ENCODE measurements at places on chromosomes 11 and 22.

DNA sequence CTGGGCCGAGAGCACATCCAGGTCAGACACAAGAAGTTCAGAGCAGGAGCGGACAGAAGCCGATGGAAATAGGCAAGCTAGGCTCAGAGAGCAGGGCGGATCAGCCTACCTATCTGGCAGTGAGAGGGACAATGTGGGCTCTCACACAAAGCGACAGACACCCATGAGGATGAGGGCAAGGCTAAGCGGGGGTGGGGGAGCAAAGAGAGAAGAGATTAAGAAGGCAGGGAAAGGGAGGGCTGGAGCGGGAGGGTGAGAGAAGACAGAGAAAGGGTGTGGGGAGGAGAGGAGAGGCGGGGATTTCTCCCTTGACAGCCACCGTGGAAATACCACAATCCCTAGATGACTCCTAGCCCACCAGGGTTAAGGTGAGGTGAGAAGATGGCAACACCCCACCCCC lies 57.9 kb downstream of the BUD13 start:
- no peak for DNase-seq

DNA sequence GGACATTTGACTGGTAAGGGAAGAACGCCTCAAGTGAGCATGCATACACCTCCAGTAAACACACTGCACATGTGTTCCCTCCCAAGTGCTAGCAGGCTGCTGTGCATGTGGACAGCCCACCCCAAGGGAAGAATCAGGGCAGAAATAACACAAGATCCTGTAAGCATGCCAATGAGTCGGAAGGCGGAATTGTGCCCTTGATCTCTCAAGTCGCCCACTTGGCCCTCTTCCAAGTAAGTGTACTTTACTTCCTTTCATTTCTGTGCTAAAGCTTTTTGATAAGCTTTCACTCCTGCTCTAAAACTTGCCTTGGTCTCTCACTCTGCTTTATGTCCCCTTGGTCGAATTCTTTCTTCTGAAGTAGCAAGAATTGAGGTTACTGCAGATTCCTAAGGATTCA lies 139.6 kb downstream of the TRPC6 start:
- DNase-seq = no peak

DNA sequence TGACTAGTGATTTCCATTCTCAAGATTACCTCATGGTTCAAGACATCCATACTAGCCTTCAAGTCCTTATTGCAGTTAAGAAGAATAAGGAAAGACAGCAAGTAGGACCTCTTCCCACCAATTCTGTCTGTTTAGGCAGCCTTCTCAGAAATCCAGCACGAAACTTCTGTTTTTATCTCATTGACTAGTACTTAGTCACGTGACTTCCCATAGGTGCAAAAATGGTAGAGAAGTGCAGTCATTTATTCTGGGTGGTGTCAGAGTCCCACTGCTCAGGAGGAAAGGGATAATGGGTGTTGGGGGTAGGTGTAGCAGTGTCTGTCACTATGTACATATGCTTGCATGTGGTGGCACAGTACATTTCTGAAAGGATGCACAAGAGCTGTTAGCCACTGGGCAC lies 57.7 kb upstream of the SORL1-AS1 start:
- DNase-seq = no peak

DNA sequence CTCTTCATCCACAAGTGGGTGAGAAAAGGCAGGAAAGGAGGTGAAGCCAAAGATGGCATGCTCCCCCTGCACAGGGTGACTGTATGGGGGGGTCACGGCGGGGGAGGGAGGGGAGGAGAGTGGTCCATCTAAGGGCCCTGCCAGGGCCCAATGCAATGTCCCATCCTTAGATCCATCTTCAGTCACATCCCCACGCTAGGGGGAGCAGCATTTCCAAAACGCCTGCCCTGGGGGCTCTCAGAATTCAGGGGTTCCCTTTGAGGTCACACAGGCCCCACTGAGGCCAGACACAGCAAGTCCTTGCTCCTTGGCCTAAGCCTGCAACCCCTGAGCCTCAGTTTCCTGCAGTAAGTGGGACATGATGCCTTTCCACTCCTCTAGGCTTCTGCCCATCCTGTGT lies 52.4 kb downstream of the RTN4R start:
- DNase-seq = no peak

GRCh38 chr11:8068605-8069221 lies 12.3 kb upstream of the TUB start:
- no peak for DNase-seq

- DNase-seq = no peak
Measured at GRCh38 chr22:33248948-33249347, 190.8 kb upstream of the SYN3 start.

DNA sequence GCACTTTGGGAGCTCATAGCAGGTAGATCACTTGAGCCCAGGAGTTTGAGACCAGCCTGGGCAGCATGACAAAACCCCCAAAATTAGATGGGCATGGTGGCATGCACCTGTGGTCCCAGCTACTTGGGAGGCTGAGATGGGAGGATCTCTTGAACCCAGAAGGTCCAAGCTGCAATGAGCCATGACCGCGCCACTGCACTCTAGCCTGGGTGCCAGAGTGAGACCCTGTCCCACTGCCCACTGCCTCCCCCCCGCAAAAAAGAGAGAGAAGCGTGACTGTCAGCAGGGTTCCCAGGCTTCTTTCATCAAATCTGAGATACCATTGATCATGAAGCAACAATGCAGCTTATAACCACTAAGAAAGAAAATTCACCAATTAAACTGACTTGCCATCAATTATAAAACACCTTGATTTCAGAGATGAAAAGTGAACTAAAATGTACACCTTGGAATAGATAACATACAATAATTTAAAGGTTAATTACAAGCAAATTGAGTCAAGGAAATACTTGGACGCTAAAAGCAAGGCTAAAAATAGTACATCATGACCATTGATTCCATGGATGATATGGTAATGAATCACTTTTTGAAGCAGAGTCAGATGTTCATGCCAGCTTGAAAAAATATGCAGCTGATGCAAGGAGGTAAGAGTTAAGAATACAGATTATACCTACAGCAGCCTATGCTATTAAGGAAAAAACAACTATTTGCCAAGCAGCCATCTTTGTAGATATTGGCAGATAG lies 90.8 kb upstream of the ALKBH3 start:
- no peak for DNase-seq

DNA sequence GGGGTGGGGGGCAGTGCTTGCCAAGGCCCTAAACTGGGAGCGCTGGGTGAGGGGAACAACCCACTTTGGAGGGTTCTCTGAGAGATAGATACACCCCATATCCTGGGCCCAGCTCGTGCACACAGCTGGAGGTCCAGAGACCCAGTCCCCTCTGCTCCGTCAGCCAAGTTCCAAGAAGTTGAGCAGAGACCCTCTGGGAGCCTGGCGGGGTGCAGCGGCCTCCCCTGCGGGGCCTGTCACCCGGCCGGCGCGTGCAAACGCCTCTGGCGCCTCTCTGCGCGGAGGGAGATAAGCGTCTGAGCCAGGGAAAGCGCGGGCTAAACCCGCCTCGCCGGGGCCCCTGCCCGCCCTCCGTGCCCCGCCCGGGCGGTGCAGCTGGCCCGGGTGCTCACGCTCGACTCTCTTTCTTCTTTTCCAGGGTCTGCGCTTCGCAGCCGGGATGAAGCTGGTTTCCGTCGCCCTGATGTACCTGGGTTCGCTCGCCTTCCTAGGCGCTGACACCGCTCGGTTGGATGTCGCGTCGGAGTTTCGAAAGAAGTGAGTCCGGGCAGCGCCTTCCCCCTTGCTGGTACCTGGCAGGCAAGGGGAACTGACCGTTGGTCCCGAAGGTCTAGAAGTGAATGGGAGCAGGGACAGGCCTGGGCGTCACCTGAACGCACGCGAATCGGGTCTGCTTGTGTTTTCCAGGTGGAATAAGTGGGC lies 540 bp downstream of the ADM start:
- peak; percentile 83 for DNase-seq

- no peak for DNase-seq
Measured at GRCh38 chr11:102546427-102546826, 15.9 kb upstream of the MMP7 start.

- DNase-seq = no peak
Measured at GRCh38 chr22:32255726-32256125, 579 bp upstream of the SLC5A4 start.

- DNase-seq = no peak
Measured at GRCh38 chr22:25878933-25879332, 136.9 kb downstream of the MYO18B start.

GRCh38 chr22:47090591-47091245 lies 328.3 kb downstream of the TBC1D22A start:
- no peak for DNase-seq

DNA sequence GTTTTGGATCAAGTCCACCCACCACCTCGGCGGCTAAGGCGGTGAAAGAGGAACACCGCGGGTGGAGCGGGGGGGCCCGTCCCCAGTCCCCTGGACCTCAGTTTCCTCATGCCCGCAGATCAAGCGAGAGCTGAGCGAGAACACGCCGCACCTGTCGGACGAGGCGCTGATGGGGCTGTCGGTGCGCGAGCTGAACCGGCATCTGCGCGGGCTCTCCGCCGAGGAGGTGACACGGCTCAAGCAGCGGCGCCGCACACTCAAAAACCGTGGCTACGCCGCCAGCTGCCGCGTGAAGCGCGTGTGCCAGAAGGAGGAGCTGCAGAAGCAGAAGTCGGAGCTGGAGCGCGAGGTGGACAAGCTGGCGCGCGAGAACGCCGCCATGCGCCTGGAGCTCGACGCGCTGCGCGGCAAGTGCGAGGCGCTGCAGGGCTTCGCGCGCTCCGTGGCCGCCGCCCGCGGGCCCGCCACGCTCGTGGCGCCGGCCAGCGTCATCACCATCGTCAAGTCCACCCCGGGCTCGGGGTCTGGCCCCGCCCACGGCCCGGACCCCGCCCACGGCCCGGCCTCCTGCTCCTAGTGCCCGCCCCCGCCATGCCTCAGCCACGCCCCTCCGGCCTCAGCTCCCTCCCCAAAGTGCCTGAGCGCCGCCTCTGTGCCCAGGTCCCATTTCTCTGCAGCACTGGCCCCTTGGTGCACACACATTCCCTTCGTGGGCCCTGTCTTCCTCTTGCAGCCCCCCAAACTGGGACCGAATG lies 12.7 kb downstream of the MAFF start:
- DNase-seq = peak; percentile 13

- DNase-seq = no peak
Measured at GRCh38 chr11:278001-278951, at the start of gene NLRP6. TSS of gene NLRP6 (plus strand) at chr11:278407. CDS start at chr11:278570, 163 bp downstream.

DNA sequence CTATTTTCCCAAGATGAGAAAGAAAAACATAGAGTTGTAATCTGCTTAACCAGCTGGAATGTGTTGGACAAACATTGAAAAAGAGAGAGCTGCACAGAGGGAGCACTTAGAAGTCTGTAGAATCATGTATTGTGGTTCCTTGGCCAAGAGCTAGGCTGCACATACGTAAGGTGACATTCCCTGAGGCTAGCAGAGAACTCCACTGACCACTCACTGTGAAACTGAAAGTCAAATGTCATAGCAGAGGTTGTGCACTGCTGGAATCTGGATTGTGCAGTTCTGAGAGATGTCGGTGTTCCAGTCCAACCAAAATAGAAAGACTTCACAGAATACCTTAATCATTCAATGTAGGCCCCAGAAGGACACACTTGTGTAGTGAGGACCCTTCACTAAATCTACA lies 772.8 kb upstream of the RAG2 start:
- peak; percentile 7 for DNase-seq

GRCh38 chr22:21623648-21623970 lies 6.2 kb downstream of the YDJC start:
- no peak for DNase-seq

GRCh38 chr11:17979770-17980371 lies 33.0 kb downstream of the SERGEF start:
- peak; percentile 76 for DNase-seq

DNA sequence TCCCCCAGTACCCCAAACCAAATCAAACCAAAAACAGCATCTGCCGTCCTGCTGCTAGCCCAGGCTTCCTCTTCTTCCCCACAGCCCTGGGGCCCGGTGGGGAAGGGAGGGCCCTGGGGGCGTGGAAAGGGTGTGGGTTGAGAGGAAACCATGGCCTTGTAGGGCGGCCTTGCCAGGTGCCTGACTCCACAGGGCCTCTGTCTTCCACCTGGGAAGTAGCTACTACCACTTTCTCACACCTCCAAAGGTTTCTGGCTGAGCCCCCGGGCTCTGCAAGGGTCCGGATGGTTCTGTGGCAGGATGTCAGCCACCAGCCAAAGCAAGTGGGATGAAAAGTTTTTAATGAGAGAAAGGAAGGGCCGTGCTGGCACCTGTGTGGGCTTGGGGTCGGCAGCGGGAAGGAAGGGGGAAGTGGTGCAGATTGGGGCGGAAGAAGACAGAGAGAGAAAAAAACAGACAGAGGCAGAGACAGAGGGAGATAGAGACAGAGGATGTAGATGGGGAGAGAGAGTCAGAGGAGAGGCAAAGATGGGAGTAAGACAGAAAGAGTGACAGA lies 10.5 kb downstream of the TPST2 start:
- DNase-seq = no peak

DNA sequence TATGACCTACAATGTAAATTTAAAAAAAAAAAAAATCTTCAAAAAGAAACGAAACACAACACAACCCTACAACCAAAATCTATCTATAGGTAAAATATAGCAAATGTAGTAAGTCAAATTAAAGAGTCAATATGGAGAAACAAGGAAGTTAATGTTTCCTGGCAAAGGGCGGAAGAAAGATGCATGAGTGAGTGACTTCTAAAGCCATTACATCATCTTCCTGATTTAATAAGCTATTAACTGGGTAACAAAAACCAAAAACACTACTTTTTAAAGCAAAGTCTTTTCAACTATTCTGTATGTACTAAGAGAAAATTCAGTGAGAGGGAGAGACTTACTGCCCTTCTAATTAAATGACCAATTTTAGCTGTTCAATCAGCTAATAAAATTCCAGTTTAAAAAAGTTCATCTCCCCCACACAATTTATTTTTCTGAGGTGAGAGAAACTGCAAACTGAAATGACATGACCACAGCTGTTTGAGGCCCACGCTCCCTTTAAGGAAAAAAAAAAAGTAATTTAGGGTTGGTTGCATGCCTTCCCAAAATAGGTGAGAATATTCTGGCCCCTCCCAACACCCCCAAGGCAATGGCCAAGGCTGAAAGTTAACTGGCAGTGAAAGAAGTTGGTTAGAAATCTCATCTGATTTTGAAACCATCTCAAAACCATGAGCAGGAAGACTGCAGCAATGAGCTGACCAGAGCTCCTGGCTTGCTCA lies 5.9 kb downstream of the SF1 start:
- no peak for DNase-seq

GRCh38 chr11:131674051-131674755 lies 303.8 kb downstream of the NTM start:
- peak; percentile 71 for DNase-seq

DNA sequence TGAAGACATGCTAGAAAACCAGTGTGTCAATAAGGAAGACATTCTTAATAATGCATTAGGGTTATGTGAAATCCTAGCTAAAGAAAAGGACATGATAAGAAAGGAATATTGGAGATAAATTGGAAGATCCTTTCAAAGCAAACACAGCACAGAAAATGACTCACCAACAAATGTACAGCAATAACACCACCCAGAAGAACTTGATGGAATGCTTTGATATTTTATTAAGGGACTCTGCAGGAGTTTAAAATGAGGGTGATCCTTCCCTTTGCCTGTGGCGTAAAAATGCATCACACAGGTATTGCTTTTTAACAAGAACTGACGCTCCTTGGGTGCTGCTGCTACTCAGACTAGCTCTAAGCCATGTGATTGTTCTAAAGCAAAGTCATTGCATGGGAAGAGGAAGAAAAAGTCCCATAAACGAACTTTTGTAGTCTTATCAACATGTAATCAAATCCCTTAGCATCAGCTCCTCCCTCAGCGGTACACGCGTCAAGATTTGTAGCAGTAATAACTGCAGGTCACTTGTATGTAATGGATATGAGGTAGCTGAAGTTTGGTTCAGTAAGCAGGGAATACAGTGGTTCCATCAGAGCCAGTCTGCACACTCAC lies 48.4 kb upstream of the EED start:
- DNase-seq = no peak

Data from DMS53 (cell line).